ENCODE measurements at places on chromosomes 4 and X.

DNA sequence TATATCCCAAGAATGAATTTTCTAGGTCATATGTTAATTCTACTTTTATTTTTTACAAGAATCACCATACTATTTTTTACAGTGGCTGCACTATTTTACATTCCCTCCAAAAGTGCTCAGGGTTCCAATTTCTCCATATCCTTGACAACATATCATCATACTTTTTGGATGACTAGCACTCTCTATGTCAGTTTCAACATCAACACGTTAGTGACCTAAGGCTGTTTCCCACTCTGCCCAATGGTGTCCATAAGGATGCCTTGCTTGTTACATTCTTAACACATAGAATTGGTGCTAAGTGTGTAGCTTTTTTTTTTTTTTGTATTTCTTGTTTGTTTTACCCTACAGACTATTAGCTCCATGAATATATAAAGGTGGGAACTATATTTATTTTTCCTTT is 175.4 kb downstream of the PCDH10 start:
- no peak for DNase-seq

GRCh38 chr4:87633243-87633642 is 16.8 kb upstream of the DMP1 start:
- no peak for DNase-seq

GRCh38 chr4:116391020-116391419 is 694.4 kb downstream of the TRAM1L1 start:
- DNase-seq: no peak

GRCh38 chrX:68832101-68832416 is 3.2 kb downstream of the EFNB1 start:
- no peak for DNase-seq

DNA sequence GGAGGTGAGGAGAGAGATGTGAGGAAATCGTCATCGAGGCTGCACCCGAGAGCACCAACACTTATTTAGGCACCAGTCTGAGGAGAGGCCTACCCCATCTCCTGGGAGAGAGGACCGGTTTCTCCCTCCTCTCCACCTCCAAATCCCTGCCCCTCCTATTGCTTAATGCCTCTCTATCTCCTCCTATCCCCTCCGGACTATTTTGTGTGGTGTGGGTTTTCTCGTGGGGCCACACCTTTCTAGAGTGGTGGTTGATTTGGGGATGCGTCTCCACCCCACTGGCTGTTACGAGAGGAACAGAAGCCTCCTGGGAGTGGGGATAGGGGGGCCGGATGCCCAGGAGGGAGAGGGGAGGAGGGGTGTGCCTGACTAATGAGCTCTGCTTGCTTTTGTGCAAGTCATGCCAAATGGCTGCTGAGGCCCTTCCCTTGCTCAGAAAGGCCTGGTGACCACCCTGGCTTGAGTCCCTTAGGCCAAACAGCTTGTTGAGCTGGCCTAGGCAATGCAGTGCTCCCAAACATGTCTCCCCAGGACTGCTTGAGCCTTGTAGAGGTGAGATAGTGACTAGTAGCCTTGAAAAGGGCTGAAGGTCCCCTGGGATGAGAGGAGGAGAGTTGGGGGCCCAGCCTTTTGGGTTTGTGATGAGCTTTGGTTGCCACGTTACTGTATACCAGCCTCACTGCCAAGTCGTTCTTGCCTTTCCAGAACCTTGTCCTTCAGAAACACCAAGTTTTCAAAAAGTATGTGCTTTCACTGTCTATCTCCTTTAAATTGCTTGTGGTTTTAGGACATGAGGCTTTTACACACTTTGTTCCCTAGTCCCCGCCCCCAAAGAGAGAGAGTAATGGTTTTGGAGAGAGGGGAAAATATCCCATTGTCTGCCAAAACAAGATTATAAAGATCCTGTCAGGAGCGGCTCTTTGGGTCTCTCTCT is 1.2 kb downstream of the MSN start:
- DNase-seq: peak; percentile 70

- no peak for DNase-seq
Observed at GRCh38 chr4:53306729-53307128, 59.1 kb downstream of the SCFD2 start.

DNA sequence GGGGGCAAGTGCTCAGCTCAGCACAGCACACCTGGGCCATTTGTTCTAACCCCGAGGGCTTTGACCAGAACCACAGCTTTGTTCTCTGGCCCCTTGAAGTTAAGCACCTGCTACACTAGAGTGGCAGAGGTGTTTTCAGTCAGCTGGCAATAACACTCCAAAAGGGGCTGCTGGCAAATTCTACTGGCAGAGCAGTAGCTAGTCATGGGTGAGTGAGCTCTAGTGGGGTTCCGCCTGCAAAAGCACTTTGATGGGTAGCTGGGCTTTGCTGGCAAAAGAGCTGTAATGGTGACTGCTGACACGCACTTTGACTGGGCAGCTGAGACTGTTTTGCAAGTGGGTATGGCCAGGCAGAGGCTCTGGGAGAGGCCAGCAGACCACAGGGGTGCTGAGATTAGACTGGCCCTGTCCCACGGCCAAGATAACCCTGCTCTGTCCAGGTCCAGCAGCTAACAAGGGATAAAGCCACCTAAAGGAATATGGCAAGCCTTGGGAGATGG is 65.2 kb upstream of the TENT5D start:
- DNase-seq: no peak

- DNase-seq: no peak
Observed at GRCh38 chr4:110041735-110042134, 129.1 kb downstream of the EGF start.
